NCI-H187 (cell line): ENCODE measurements at places on chromosomes 1 and 21.

GRCh38 chr1:17031436-17031835, 19.7 kb upstream of the ATP13A2 start:
- no peak for DNase-seq

- no peak for DNase-seq
Measured at GRCh38 chr21:46145840-46146691, 9.3 kb downstream of the FTCD start.

- DNase-seq = no peak
Measured at GRCh38 chr1:54051933-54052430, 1.0 kb downstream of the TMEM59 start.

- DNase-seq = no peak
Measured at GRCh38 chr1:54163573-54163972, 10.8 kb upstream of the CDCP2 start.

DNA sequence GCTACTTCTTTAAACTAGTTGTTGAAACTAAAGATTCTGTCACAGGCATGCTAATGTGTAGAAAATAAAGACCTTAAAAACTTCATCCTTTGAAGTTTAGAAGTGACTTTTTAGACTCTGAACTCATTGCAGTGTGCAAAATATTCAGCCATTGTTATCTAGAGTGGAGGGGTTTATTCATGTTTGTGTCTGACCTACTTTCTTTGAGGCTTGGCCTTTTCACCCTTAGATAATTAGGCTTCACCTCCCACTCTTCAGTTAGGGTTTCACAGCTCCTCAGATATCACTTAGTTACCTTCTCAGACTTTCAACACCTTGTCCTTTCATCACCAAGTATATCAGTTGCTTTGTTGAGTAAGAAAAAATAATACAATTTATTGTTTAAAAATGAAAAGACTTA, 75.9 kb downstream of the IVNS1ABP start:
- DNase-seq = no peak

- DNase-seq = no peak
Measured at GRCh38 chr1:22044690-22045420, 7.7 kb upstream of the CDC42 start.

DNA sequence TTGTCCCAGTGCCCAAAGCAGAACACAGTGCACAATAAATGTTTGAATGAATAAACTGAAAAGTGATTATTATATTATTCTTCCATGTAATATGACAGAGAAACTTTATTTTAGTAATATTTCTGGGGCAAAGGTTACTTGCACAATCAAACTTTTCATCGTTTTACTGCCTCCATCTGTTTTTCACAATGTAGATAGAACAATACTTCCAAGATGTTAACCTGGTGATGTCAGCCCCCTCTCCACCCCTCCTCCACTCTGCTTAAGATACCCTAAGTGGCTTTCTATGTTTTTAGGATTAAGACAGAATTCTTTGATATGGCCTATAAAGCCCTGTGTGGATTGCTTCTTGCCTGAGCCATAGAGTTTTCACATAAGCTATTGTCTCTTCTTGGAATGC, 13.8 kb upstream of the NTMT2 start:
- no peak for DNase-seq

- no peak for DNase-seq
Measured at GRCh38 chr1:223811634-223812101, 34.1 kb downstream of the TP53BP2 start.

DNA sequence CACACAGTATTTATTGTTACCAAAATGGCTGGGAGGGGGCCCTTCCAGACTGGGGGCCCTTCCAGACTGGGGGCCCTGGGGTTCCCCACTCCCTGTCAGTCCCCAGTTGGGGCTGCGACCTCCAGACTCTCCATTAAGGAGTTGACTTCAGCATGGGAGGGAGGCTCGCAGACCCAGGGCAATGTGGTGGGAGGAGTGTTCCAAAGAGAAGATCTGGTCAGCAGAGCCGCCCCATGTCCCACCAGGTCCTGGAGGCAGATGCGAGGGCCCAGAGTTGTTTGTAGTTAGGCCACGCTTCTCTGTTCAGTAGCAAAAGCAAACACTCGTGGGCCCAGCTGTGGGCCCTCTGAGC, 285.5 kb downstream of the LRRC40 start:
- DNase-seq = no peak

- DNase-seq = no peak
Measured at GRCh38 chr1:59769736-59770095, 45.0 kb upstream of the HOOK1 start.

DNA sequence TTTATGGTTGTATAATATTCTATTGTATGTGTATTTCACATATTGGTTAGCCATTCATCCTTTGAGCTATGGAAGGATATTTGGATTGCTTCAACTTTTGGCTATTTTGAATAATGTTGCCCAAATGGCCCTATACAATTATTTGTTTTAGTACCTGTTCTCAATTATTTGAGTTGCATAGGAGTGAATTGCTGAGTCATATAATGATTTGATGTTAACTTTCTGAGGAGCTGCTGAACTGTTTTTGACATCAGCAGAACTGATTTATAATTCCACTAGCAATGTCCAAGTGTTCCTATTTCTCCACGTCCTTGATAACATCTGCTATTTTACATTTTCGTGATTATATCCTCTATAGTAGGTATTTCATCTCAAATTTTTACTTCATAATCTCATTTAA, 839.9 kb downstream of the KCNT2 start:
- no peak for DNase-seq

GRCh38 chr1:176950736-176951324, 213.7 kb downstream of the ASTN1 start:
- no peak for DNase-seq

DNA sequence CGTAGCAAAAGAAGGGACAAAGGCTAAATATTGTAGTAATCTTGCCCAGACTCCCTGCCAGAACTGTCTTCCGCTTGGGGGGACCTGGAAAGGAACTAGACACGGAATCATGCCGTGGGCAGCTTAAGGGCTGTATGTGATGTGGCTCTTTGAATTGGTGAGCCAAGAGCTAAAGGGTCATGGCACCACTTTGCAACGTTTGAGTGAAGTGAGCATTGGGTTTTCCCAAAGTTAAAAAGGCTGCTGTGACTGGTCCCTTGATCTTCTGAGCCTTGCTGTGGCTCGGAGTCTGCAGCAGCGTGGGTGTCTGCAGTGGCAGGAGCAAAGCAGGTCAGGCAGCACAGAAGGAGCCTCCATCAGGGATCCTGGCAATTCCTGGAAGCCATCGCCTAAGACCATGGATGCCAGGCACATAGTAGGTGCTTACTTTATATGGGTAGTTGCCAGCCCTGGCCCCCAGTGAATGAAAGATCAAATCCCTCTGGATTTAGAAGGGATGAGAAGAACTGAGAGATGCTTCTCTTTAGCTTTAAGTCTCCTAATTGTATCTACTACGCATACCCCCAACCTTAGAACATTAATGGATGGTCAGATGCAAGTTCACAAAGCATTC, 1.8 kb downstream of the SMYD2 start:
- no peak for DNase-seq

DNA sequence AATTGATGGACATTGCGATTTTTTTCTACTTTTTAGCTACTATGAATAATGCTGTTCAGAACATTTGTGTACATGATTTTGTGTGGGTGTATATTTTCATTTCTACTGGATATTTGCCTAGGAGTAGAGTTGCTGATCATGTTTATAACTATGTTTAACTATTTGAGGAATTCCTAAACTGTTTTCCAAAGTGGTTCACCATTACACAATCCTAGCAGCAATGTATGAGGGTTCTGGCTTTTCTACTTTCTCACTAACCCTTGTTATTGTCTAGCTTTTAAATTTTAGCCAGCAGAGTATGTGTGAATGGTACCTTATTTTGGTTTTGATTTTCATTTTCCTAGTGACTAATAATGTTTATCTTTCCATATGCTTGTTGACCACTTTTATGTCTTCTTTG, 86.2 kb downstream of the ATG4C start:
- no peak for DNase-seq

GRCh38 chr1:53964109-53964508, 18.0 kb downstream of the LRRC42 start:
- DNase-seq = no peak

GRCh38 chr1:26483980-26484379, 11.7 kb downstream of the HMGN2 start:
- DNase-seq = no peak

DNA sequence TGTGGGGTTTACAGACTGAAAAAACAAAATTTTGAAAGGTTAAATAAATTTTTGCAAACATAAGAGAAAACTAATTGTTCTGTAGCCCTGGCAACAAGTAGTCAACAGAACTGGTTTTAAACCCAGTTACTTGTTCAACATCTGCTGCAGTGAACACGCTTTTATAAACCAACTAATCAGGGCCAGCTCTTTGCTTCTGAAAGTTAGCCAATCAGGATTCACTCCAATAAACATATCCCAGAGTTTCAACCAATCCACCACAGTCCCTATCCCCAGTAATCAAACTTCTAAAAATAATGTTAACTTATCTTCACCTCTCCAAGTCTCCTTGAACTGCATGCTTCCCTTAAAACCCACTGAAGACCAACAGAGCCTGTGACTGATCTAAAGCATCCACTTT, 306.6 kb downstream of the CTH start:
- no peak for DNase-seq

- no peak for DNase-seq
Measured at GRCh38 chr1:94332952-94333351, 85.2 kb upstream of the ABCD3 start.

DNA sequence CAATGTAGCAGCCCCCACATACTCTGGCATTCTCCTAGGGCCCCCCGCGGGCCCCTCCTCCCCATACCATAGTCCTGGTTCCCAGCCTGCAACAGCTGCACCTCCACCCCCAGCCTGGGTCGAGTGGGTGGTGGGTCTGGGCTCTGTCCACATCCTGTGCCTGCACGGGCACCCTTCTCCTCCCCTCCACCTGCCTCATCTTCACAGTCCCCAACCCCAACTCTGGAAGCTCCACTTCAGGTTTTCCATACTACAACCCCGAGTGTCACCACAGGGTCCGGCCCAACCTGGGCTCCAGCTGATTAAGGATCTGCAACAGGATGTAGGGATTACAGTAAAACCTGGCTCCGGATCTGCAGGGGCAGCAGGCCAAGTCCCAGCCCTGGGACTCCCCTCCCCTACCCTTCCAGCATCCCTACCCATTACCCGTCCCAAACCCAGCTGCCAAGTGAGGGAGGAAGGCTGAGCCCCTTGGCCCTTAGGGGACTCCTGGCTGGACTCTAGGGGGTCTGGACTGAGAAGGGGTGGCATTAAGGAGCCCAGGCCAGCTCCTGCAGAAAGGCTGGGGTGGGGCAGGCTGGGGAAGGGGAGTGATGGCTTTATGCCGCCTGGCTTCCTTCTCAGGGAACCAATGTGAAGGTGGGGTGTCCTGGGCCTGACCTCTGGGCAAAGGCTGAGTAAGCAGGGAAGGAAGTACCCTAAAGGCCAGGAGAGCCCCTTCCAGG, 116.8 kb downstream of the CASZ1 start:
- peak; percentile 48 for DNase-seq

DNA sequence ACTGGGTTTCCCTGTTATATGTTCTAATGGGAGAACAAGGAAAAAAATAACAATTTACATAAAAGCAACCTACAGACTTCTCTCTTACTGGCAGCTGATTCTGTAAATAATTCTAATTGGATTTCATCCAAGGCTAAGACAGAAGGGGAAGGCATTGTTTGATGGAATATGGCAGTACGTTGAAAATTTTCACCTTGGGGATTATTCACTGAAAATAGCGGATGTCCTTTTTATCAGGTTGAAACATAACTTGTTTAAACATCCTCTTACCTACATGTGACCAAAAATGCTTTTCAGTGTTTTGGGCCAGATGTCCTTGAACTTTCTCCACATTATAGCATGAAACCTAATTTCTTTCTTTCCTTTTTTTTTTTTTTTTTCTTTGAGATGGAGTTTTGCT, 24.9 kb downstream of the TSNAX start:
- no peak for DNase-seq

- no peak for DNase-seq
Measured at GRCh38 chr1:44947063-44947773, 39.2 kb downstream of the EIF2B3 start.

GRCh38 chr1:8077120-8077573, 51.0 kb upstream of the ERRFI1 start:
- no peak for DNase-seq

DNA sequence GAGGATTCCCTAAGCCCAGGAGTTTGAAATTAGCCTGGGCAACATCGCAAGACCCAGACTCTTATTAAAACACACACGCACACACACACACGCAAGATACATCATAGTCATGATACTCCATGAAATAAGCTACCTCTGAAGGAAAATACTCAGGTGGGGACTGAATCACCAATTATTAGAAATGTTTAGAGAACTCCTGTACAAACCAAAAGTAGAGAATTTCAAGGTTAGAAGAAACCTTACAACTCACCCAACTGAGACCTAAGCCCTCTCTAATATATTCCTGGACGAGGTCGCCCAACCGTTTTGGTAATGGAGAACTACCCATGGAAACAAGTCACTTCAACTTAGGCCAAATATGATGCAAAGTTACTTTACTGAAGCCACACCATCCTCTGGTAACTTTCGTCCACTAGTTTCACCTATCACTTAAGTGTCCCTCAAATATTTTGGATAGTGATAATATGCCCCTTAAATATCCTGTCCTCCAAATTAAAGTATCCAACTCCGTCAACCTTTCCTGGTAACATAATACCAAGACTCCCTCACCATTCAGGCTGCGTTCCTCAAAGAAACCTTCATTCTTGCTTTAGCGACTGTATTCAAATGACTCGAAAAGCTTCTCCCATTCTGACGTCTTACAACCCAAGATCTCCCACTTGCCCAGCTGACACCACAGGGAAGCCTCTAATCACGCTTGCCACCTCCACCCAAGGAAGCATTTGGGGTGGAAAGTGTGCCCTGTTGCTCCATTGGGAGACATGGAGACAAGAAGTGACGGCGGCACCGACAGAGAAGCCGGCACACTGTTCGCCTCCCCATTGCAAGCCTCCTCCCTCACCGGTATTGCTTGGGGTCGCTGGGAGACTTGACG, 856 bp downstream of the NRDC start:
- DNase-seq = peak; percentile 11

DNA sequence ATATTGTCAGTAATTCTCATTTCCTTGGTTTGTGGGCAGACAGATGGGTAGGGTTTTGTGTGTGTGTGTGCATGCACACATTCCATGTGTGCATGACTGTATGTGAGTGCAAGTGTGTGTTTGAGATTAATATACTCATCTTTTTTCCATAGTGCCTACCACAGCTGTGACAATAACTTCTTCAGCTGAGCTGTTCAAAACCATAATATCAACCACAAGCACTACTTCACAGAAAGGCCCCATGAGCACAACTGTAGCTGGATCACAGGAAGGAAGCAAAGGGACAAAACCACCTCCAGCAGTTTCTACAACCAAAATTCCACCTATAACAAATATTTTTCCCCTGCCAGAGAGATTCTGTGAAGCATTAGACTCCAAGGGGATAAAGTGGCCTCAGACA, 149.3 kb downstream of the ADGRL2 start:
- no peak for DNase-seq
